ENCODE measurements at places on chromosomes 1 and 21.

GRCh38 chr1:56430141-56430839, 149.1 kb downstream of the PLPP3 start:
- DNase-seq: no peak

DNA sequence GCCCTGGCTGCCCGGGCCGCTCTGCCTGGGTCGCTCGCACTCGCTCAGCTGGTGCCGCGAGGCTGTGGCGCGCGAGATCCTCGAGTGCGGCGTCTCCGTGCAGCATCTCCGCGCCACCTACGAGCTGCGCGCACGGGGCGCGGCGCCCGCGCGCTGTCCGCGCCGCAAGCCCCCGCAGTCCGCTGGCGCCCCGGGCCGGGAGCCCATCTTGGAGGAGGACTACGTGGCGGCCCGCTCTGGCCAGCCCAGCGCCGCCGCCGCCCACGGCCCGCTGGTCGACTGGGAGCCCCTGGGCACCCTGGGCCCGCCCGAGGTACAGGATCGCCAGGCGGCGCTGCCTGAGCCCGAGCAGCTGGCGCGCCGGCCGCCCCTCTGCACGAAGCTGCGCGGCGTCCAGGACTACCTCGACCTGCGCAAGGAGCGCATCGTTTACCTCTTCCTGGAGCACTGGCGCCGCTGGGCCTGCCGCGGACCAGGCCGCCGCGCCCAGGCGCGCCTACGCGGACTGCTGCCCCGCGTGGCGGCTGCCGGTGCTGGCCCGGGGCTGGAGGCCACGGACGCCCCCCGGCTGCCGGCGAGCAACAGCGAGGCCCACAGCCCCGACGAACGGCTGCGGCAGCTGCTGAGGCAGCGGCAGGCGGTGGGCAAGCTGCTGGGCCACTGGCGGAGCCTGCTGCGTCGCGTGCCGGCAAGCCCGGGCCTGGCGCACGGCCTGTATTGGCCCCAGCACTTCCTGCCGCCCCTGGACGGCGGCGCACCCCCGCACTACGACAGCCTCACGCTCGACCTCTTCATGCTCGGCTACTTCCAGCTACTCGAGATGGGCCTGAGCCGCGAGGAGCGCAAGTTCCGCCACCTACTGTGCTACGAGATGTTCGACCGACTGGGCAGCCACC, 10.9 kb downstream of the TNFRSF25 start:
- DNase-seq: no peak

GRCh38 chr1:212587016-212587887, 21.3 kb upstream of the ATF3 start:
- no peak for DNase-seq

GRCh38 chr21:44392916-44393315, 39.5 kb downstream of the TRPM2 start:
- DNase-seq: no peak

DNA sequence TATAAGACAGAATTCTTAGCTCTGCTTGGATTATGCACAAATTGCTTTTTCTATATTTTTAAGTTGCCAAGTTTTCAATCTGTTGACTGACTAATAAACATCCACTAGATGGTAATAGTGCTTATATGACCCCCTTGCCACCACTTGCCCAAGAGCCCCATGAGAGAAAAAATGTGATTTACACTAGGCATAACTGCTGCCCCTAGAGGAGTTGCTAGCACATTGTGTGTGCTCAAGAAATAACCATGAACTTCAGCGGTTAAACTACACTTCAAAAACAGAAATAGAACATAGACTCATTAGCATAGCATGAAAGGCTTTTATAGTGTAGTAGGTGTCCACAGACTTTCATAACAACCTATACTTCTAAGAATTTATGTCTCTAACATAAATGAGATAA, 61.4 kb downstream of the BRINP3 start:
- no peak for DNase-seq

DNA sequence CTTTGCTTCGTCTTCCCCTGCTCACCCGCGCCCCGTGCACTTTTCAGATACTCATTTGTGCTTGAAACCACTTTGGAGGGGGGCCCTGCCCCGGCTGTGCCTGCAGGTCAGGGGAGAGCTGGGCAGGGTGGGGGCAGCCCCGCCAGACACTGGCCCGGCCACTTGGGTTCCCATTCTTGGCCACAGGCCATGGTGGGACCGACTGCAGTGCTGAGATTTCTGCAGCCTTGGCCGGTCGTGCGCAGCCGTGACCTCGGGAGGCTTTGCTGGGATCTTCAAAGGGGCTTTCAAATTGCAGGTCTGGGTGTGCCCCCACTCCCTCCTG, 54.5 kb upstream of the TTC34 start:
- no peak for DNase-seq

- DNase-seq: no peak
Measured at GRCh38 chr1:213131851-213132655, 81.0 kb downstream of the RPS6KC1 start.

- no peak for DNase-seq
Measured at GRCh38 chr1:82392513-82392912, 591.8 kb downstream of the ADGRL2 start.

DNA sequence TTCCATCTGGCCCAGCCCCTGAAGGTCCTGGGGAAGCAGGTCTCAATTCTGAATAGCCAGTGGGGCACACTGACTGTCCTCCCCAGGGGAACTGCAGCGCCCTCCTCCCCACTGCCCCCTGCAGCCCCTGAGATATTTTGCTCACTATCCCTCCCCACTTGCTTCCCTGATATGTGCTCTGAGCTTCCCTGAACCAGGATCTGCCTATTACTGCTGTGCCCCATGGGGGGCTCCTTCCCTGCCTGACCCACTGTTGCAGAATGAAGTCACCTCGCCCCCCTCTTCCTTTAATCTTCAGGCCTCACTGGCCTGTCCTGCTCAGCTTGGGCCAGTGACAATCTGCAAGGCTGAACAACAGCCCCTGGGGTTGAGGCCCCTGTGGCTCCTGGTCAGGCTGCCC, 89.8 kb downstream of the PTPRU start:
- no peak for DNase-seq

GRCh38 chr1:61424382-61424781, 300.6 kb downstream of the TM2D1 start:
- no peak for DNase-seq

- DNase-seq: peak; percentile 68
Measured at GRCh38 chr1:152162792-152163463, 3.9 kb upstream of the RPTN start.

GRCh38 chr1:171158096-171158495, 27.0 kb upstream of the FMO2 start:
- DNase-seq: no peak

GRCh38 chr1:183987593-183988318, 49.8 kb downstream of the COLGALT2 start:
- DNase-seq: no peak

GRCh38 chr1:156080863-156081179, 1.4 kb downstream of the MEX3A start:
- DNase-seq: no peak
